ENCODE measurements at places on chromosomes 3 and 15. TPM values are rescaled to one million over a fixed set of nuclear protein-coding genes. Genes with fewer than 3 reads are reported as not detected.

The CACNA2D3 gene
- not detected for total RNA-seq

The PRR23A gene
- not detected for total RNA-seq

The ZNF774 gene
- 1.3 TPM for total RNA-seq

The PRR20G gene
- not detected for total RNA-seq

The C3orf22 gene
- total RNA-seq, result not detected

The GOLGA6L10 gene
- 1.8 TPM for total RNA-seq

The IVD gene
- total RNA-seq, result 33.5 TPM

The TRH gene
- total RNA-seq, result not detected

The LCMT2 gene
- total RNA-seq, result 9.9 TPM

The GPR87 gene
- not detected for total RNA-seq

The TMEM212 gene
- not detected for total RNA-seq

The SNTN gene
- total RNA-seq, result not detected

The ADAMTSL3 gene
- not detected for total RNA-seq

Data from placental pericyte (primary cell).